Testis (tissue), 5 donors: ENCODE measurements at places on chromosomes 1 and 21. TPM values are rescaled to one million over a fixed set of nuclear protein-coding genes. Genes with fewer than 3 reads are reported as not detected.

DNA sequence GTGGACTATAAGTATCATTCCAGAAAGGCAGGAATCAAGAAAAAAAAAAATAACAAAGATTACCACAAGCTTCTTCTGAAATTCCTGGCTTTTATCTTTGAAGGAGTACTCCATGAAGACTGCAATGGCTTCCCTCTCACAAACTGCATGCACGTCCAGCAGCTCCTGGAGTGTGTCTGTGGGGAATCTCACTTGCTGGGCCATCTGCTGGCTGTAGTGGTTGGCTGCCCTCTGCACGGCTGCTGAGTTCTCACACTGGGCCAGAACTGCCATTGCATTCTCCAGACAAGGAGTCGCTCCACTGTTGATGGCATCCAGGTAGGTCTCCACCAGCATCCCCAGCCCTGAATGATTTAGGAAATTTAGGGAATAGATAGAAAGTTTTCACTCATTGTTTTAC is 23.3 kb upstream of the GBP2 start:
- H3K27me3 ChIP-seq: no peaks in the 10 kb centered on the region
- H3K27ac ChIP-seq: no peak overlapping the region
- DNase-seq: peak; percentile 48
- H3K4me1 ChIP-seq: no peaks in the 10 kb centered on the region

GRCh38 chr1:44625348-44625747 is 48.9 kb downstream of the TMEM53 start:
- H3K4me1 ChIP-seq: no peaks in the 10 kb centered on the region
- no peak overlapping the region for H3K4me3 ChIP-seq
- H3K27me3 ChIP-seq: no peaks in the 10 kb centered on the region
- H3K27ac ChIP-seq: no peak overlapping the region

DNA sequence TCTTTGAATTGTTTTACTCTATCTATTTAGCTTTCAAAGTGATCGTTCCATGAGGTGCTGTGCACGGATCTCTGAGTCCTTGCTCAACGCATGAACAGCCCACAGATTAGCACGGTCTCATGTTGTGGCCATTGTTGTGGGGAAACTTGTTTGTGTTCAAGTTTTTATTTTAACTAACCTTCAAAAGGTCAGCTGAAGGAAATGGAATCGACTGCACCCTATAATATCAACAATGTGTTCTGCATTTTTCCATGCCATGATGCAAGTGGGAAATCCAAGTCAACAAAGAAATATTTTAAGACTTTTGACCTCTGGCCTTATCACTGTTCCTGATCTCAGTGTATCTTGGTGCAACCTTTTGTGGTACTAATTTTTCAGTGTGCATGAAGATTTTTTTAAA is 6.1 kb downstream of the SH2D1B start:
- DNase-seq: no peak
- H3K36me3 ChIP-seq: no peaks in the 10 kb centered on the region
- H3K4me3 ChIP-seq: no peak overlapping the region
- no peaks in the 10 kb centered on the region for H3K27me3 ChIP-seq

GRCh38 chr1:170618421-170618820 is 45.5 kb upstream of the PRRX1 start:
- no peak for DNase-seq
- no peak overlapping the region for H3K4me3 ChIP-seq
- peak overlapping the region; percentile 35 for H3K27ac ChIP-seq

GRCh38 chr1:201982082-201982622 is 296 bp upstream of the RNPEP start:
- peak; percentile 79 for DNase-seq
- no peak overlapping the region for H3K27ac ChIP-seq
- no peaks in the 10 kb centered on the region for H3K36me3 ChIP-seq
- H3K4me1 ChIP-seq: peaks cover 5% of the 10 kb centered on the region
- H3K4me3 ChIP-seq: peak overlapping the region; percentile 87
- no peaks in the 10 kb centered on the region for H3K27me3 ChIP-seq

GRCh38 chr1:61914823-61915482 is 172.7 kb downstream of the PATJ start:
- no peak for DNase-seq
- no peak overlapping the region for H3K27ac ChIP-seq
- H3K4me3 ChIP-seq: no peak overlapping the region
- H3K4me1 ChIP-seq: no peaks in the 10 kb centered on the region

- H3K27me3 ChIP-seq: no peaks in the 10 kb centered on the region
- H3K27ac ChIP-seq: no peak overlapping the region
- H3K36me3 ChIP-seq: no peaks in the 10 kb centered on the region
- peaks cover 11% of the 10 kb centered on the region for H3K4me1 ChIP-seq
- no peak for DNase-seq
Measured at GRCh38 chr1:210339500-210339899, 10.8 kb downstream of the HHAT start.

DNA sequence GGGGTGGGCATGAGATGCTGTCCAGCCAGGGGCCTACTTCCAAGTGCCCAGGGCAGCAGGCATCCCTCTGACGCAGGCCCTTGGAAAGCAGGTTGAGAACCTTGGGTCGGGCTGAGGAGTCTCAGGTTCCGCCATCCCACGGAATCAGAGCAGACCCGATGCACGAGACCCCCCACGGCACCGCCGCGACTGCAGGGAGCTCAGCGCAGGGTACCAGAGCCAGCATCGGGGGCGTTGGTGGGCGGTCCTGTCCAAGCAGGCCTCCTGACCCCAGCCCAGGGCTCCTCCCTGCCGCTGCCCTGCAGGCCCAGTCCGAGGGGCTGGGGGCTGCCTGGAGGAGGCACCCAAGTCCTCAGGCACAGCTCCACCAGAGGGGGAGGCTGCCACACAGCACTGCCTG is 177.2 kb downstream of the PRDM16 start:
- H3K4me3 ChIP-seq: no peak overlapping the region
- no peaks in the 10 kb centered on the region for H3K36me3 ChIP-seq
- no peak overlapping the region for H3K27ac ChIP-seq
- no peaks in the 10 kb centered on the region for H3K4me1 ChIP-seq

- no peaks in the 10 kb centered on the region for H3K27me3 ChIP-seq
- no peaks in the 10 kb centered on the region for H3K36me3 ChIP-seq
Measured at GRCh38 chr1:21936366-21937031, 611 bp downstream of the HSPG2 start.

- no peaks in the 10 kb centered on the region for H3K36me3 ChIP-seq
- H3K27ac ChIP-seq: no peak overlapping the region
- no peak overlapping the region for H3K4me3 ChIP-seq
- H3K27me3 ChIP-seq: no peaks in the 10 kb centered on the region
- no peaks in the 10 kb centered on the region for H3K4me1 ChIP-seq
- no peak for DNase-seq
Measured at GRCh38 chr1:185144233-185144632, 12.5 kb downstream of the TRMT1L start.

DNA sequence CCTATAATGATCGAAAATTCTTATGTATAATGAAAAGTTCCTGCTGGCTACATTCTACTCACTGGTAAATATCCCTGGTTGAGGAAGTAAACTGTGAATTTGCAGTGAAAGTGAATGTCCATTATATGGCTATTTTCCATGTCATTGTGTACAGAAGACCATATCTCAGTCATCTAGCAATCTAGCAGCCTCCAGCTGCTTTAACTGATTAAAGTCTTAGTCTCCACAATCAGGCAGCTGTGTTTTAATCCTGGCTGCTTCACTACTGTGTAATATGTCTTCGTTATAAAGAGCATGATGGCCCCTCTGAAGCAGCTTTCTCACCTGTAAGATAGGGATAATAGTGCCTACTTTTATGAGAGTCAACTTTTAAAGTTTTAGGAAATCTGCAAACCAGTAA is 11.4 kb downstream of the CLCA2 start:
- H3K27me3 ChIP-seq: no peaks in the 10 kb centered on the region
- H3K27ac ChIP-seq: no peak overlapping the region
- no peak for DNase-seq

DNA sequence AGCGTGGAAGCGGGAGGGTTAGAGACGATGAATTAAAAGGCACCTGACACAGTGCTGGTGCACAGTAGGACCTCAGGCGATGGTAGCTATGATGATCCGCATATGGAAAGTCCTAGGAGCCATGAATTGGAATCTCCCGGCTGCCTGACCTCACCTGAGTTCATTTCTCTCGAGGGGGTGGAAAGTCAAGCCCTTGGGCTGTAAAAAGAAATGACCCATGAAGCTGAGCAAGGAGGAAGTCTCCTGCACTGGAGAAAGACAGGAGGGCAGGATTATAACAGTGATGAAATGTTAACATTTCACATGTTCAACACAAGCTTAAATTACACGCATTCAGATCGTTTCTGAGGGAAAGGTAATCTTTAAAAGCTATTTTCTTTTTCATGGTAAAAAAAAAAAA is 481.2 kb downstream of the MATN1 start:
- DNase-seq: no peak
- H3K4me3 ChIP-seq: no peak overlapping the region
- H3K4me1 ChIP-seq: no peaks in the 10 kb centered on the region
- H3K36me3 ChIP-seq: no peaks in the 10 kb centered on the region

- no peak overlapping the region for H3K4me3 ChIP-seq
- H3K36me3 ChIP-seq: no peaks in the 10 kb centered on the region
- H3K27me3 ChIP-seq: no peaks in the 10 kb centered on the region
- no peak overlapping the region for H3K27ac ChIP-seq
Measured at GRCh38 chr21:45867671-45868081, 113.9 kb upstream of the COL6A1 start.

GRCh38 chr1:77631751-77632150 is 50.7 kb downstream of the ZZZ3 start:
- H3K36me3 ChIP-seq: no peaks in the 10 kb centered on the region
- no peak overlapping the region for H3K27ac ChIP-seq
- DNase-seq: no peak
- no peak overlapping the region for H3K4me3 ChIP-seq
- H3K27me3 ChIP-seq: no peaks in the 10 kb centered on the region

GRCh38 chr1:30525971-30526651 is 197.3 kb downstream of the MATN1 start:
- H3K27ac ChIP-seq: no peak overlapping the region
- DNase-seq: no peak
- no peaks in the 10 kb centered on the region for H3K4me1 ChIP-seq
- H3K4me3 ChIP-seq: no peak overlapping the region

DNA sequence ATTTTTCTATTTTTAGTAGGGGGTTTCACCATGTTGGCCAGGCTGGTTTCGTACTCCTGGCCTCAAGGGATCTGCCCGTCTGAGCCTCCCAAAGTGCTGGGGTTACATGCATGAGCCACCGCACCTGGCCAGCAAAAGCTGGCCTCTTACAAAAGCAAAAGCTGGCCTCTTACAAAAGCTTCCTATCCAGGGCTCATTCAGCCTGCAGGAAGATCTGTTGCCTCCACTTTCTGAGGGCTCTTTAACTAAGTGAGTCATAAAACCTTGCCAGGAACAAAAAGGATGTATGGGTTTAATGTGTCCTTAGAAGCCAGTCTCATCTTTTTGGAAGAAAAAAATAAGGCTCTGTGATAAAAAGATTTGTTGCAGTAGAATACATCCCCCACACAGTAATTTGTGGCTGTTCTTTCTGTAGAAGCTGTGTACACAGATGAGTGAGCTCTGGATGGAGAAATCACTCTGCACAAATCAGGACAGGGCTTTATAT is 15.0 kb downstream of the HTR1D start:
- no peaks in the 10 kb centered on the region for H3K27me3 ChIP-seq
- no peaks in the 10 kb centered on the region for H3K36me3 ChIP-seq
- no peak overlapping the region for H3K4me3 ChIP-seq
- H3K27ac ChIP-seq: no peak overlapping the region
- DNase-seq: no peak

GRCh38 chr1:66996018-66996682 is 57.8 kb downstream of the SLC35D1 start:
- H3K4me3 ChIP-seq: no peak overlapping the region
- H3K4me1 ChIP-seq: no peaks in the 10 kb centered on the region
- H3K27ac ChIP-seq: no peak overlapping the region
- H3K36me3 ChIP-seq: no peaks in the 10 kb centered on the region
- DNase-seq: peak; percentile 72

DNA sequence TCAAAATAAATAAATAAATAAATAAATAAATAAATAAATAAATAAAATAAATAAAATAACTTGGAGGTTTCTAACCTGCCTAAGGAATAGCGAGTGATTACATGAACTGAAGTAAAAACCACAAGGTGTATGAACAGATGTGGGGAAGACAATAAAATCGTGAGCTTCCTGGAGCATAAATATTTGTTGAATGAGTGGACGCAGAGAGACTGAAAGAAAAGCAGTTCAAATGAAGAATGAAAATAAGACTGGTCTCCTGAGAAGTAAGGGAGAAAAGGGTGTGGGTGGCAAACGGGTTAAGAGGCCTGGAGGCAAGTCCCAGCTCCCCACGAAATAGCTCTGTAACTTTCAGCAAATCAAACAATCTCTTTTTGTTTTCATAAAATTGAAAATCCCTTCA is 33.6 kb downstream of the CHML start:
- H3K27ac ChIP-seq: no peak overlapping the region
- no peak overlapping the region for H3K4me3 ChIP-seq
- DNase-seq: no peak
- H3K4me1 ChIP-seq: peaks cover 7% of the 10 kb centered on the region
- no peaks in the 10 kb centered on the region for H3K27me3 ChIP-seq

DNA sequence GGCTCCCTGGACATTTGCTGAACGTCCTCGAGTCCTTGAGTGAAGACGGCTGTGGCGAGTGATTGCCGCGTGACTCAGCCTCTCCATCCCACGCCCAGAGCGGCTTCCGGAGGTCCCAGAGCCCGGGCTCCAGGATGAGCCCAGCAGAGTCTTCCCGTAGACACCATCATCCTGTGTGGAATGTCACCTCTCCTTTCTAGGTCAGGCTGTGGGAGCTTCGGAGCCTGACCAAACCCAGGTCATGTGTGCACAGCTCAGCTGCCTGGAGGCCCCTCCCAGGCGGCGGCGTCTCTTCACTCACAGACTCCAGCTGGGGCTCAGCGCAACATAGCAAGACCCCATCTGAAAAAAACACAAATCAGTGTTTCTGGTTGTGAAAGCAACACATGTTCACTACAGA is 38.2 kb downstream of the PRKCZ start:
- H3K27me3 ChIP-seq: no peaks in the 10 kb centered on the region
- no peak overlapping the region for H3K4me3 ChIP-seq
- no peaks in the 10 kb centered on the region for H3K36me3 ChIP-seq
- no peak overlapping the region for H3K27ac ChIP-seq

The EFNA3 gene
- 7.5 TPM for total RNA-seq

The OR2L2 gene
- 1.2 TPM for total RNA-seq

The COL6A2 gene
- 192 TPM for total RNA-seq

The FMO1 gene
- not detected for total RNA-seq

The NUF2 gene
- 21.3 TPM for total RNA-seq

The PTGFR gene
- 0.50 TPM for total RNA-seq

The KRTAP11-1 gene
- 2.8 TPM for total RNA-seq

The CFAP141 gene
- total RNA-seq: 8.4 TPM

The LMOD1 gene
- 31.4 TPM for total RNA-seq

The ZFYVE9 gene
- total RNA-seq: 51.3 TPM

The OR14K1 gene
- total RNA-seq: 3.0 TPM

The PDZK1 gene
- 1.5 TPM for total RNA-seq

The KCNK2 gene
- 0.71 TPM for total RNA-seq

The RUNX3 gene
- 5.7 TPM for total RNA-seq

The FCMR gene
- 1.3 TPM for total RNA-seq
